COR-L47 (cell line): ENCODE measurements at places on chromosomes 13 and 19.

DNA sequence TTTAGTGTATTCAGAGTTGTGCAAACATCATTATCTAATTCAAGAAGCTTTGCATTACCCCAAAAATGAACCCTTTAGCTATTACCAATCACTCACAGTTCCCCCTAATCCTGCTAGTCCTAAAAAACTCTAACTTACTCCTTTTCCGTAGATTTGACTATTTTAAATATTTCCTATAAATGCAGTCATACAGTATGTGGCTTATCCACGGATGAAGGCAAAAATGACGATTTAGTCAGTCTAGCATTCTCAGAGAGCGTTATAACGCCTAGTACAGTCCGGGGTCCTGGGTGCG lies 587 bp upstream of the ZNF383 start:
- no peak for DNase-seq

GRCh38 chr13:28093881-28094280 lies 6.5 kb downstream of the FLT3 start:
- no peak for DNase-seq

DNA sequence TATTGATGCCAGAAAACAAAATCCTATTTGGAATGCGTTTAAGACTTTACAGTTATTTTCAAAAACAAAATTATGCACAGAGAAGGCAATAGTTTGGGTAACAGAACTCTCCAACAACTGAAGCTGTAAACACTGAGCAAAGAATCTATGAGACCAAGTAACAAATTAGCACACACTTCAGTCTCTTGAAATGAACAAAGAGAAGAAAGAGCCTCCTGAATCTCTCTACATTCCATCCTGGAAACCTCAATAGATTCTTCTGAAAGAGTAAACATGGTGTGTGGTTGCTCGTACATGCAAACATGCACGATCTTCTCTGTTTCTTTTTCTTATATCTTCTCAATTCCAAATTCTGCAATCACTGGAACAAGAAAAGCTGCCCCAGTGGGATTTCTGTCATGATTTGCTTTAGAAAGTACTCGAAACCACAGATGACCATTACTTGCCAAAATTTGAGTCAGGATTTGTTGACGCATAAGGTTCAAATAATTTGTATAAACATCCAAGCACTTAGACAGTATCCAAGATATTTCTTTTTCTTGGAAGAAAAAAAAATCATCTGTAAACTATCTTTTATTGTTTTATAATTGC lies 137.9 kb upstream of the DACH1 start:
- no peak for DNase-seq

- no peak for DNase-seq
Observed at GRCh38 chr19:44603201-44603945, 10.0 kb upstream of the IGSF23 start.

DNA sequence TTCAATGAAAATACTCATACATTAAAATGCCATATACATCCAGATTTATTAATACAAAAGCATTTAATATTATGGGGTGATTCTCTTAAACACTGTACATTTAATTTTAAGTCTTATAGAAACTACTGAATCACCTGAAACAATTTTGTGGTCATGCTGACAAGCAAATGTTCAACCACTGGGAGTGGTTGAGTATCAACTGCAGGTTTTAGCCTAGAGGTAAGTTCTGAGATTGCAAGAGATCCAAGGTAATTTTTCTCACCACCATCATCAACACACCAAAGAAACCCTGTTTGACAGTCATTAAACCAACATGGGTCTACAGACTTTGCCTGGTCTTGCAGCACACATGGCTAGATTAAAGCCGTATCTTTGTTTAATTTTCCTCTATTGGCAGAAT lies 196.3 kb downstream of the LHFPL6 start:
- no peak for DNase-seq

DNA sequence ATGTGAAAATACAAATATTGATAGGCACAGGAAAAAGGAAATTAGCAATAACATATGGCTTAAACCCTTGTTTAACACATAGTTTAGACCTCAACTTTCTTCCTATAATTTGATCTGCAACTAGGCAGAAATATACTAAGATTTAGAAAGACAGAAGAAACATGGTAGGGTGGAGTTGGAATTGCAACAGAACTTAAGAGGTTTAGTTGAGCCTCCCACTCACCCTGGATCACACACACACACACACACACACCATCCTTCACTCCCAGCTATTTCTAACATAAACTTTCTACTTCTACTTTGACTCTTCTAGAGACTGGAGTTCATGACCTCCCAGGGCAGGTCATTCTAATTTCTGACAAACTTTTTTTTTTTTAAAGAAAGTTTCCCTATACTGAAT lies 47.4 kb downstream of the FLT3 start:
- no peak for DNase-seq

GRCh38 chr13:23348262-23349127 lies 85.0 kb downstream of the SACS start:
- no peak for DNase-seq

- peak; percentile 28 for DNase-seq
Observed at GRCh38 chr13:23979361-23980159, 82.3 kb upstream of the C1QTNF9B start.
